ENCODE measurements at places on chromosomes 1 and 21.

DNA sequence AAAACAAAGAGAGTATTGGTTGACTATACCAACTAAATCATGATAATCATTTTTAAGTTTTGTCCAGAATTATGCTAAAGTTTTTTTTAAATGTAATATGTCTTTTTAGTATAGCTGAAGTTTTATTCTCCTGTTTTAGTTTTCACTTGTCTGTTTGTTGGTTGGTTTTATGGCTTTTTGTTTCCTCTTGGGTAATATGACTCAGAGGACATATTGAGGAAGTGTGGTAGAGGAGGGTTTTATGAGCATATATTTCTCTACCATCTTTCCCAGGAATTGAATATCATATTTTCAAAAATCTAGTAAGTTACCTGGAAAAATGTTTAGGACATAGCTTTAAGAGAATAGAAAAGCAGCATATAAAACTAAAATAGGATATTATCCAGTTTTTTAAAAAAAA lies 68.6 kb upstream of the MCOLN3 start:
- DNase-seq = no peak

- DNase-seq = no peak
Measured at GRCh38 chr1:86505564-86505902, 36.8 kb downstream of the CLCA1 start.

DNA sequence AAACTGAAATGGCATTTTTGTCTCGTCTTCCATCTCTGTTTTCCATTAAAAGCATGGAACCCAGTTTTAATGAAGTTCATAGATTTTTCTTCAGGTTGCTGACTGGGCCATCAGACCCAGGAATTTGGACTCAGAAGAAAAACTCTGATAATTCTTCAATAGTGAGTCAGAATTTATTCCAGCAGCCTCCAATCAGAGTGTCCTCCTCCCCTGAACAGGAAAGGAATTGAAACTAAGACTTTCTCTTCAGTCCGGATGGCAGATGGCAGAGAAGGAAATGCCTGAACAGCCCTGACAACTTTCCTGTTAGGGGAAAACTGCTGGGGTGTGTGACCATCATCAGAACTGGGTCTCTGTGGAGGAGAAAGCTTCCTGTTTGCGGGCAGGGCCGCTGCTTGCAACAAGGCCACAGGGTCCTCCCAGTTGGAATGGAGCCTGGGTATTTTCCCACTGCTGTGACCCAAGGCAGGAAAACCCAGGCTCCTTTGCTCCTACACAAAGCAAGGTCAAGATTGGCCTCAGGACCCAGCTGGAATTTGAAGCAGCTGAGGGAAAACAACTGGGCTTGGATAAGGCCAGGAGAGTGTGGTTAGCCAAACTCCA lies 20.7 kb downstream of the CD34 start:
- no peak for DNase-seq

GRCh38 chr1:185373813-185374529 lies 56.9 kb upstream of the IVNS1ABP start:
- no peak for DNase-seq

DNA sequence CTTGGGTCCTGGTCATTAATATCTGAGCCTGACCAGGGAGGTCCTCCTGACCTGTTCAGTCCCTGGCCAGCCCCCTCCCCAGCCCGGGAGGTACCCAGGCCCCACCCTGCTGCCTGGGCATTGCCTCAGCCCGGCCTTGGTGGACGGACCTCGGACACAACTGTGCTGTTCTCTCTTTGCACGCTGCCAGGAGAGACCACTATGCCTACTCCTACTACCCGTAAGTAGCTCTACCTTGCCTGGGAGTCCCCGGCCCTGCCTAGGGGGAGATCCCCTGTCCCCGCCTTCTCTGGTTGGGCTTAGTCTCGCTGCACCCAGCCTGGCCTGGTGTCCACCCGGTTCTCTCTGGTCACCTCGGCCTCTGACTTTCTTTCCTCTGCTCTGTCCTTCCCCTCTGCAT lies 53.2 kb downstream of the PTPRU start:
- DNase-seq = no peak

All from activated naive CD8-positive, alpha-beta T cell treated with anti-CD3 and anti-CD28 coated beads for 36 hours (primary cell).